ENCODE measurements at places on chromosomes 16 and 17.
A peak's percentile ranks its signal among the peaks of the same experiment; 100 is the strongest.

DNA sequence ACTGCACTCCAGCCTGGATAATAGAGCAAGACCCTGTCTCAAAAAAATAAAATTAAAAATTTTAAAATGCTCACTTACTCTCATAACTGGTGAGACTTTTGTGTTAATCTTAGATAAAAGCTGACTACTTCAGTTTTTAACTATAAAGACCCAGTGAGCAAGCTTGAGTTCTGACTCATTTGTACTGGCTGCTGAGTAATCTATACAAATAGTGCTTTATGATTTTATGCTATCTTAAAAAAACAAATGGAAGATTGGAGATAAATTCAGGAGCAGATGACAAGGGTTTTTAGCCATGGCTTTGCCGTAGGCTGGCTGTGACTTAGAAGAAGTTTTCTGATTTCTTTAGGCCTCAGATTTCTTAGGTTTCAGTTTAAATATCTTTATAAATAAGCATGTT, 30.5 kb downstream of the SNTB2 start:
- DNase-seq, result no peak

DNA sequence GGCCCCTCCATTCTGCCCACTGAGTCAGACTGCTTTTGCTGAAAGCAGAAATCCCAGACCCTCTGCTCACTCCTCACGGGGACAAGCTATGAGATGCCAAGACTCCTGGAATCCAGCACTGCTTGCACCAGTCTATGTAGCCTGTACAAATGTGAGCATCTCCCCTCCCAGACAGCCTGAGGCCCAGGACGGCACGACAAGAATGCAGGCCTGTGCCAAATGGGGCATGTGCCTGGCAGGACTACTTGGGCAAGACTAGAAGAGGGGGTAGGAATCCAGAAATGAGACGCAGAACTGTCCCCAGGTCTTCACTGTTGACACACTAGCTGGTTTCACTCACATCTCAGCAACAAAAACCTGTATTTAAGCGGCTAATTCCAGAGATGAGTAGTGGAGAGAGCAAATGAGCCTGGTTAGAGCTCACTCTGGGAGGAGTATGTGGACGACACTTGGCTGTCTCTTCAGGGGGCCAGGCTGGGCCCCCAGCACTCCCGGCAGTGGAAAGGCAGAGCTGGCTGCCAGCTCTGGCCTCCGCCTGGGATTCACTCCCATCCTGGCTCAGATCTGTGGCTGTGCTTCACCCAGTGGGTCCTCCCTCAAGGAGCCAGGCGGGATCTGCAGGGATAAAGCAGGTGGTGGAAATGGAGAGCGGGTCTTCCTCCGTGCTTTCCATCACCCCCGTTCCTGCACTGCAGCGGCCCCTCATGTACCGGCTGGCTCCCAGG, 2.9 kb upstream of the MYO1C start:
- no peak for DNase-seq

DNA sequence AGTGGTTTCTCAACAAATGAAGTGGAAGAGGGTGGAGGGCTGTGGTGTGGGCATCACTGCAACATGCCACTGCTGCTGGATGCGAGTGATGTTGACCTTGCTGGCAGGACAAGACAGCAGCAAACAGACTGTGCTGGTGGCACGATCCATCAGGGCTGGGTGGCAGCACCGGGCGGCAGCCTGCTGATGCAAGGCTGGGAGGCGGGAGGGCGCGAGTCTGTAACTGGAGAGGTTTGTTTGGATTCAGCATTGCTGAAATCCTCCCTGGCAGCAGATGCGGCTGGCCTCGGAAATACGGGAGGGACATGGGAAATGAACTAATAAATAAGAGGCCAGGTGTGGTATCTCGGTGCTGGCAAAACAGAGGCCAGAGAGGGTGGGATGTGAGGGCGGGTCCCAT, 224.2 kb downstream of the ENGASE start:
- DNase-seq, result no peak

GRCh38 chr17:10072556-10073425, 125.6 kb downstream of the GAS7 start:
- no peak for DNase-seq

GRCh38 chr16:54175169-54175551, 111.4 kb downstream of the IRX3 start:
- no peak for DNase-seq

- no peak for DNase-seq
Observed at GRCh38 chr17:28974451-28974850, 23.1 kb upstream of the PHF12 start.

DNA sequence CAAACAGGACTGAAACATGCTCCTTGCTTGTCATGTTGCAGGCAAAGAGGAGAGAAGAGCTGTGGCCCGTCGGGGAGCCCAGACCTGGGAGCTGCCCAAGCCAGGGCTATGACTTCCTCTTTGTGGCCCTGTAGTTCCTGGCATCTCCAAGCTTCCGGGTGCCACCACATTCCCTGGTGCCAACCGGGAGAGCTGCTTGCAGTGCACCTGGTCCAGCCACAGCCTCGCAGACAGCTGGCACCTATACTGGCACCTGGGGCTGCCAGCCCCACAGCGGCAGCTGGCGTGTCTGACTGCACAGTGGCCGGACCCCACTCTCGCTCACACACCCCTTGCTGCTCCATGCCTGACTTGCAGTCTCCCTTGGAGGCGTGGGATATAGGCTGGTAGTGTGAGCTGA, 37.1 kb upstream of the FOXJ1 start:
- DNase-seq, result no peak

DNA sequence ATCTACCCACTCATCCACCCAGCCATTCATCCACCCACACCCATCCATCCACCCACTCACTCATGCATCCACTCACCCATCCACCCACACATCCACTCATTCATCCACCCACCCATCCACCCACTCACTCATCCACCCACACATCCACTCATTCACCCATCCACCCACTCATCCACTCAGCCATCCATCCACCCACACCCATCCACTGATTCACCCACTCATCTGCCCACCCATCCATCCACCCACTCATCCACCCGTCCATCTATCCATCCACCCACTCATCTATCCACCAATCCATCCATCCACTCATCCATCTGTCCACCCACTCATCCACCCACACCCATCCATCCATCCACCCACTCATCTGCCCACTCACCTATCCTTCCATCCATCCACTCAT, 17.3 kb downstream of the NATD1 start:
- no peak for DNase-seq

DNA sequence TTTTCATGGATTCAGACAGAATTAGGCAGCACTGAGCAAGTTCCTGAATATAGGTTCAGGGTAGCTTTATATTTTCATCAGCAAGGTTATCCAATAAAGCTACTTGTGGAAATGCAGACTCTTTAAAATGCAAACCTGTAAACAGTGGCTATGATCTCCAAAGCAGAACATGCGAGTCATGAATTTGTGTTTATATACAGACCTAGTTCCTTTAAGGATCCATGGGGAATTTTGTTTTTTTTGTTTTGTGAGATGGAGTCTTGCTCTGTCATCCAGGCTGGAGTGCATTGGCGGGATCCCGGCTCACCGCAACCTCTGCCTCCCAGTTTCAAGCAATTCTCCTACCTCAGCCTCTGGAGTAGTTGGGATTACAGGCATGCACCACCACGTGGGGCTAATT, 14.8 kb downstream of the CLEC16A start:
- DNase-seq, result no peak

- DNase-seq, result no peak
Observed at GRCh38 chr17:14940108-14940937, 324.8 kb downstream of the PMP22 start.

DNA sequence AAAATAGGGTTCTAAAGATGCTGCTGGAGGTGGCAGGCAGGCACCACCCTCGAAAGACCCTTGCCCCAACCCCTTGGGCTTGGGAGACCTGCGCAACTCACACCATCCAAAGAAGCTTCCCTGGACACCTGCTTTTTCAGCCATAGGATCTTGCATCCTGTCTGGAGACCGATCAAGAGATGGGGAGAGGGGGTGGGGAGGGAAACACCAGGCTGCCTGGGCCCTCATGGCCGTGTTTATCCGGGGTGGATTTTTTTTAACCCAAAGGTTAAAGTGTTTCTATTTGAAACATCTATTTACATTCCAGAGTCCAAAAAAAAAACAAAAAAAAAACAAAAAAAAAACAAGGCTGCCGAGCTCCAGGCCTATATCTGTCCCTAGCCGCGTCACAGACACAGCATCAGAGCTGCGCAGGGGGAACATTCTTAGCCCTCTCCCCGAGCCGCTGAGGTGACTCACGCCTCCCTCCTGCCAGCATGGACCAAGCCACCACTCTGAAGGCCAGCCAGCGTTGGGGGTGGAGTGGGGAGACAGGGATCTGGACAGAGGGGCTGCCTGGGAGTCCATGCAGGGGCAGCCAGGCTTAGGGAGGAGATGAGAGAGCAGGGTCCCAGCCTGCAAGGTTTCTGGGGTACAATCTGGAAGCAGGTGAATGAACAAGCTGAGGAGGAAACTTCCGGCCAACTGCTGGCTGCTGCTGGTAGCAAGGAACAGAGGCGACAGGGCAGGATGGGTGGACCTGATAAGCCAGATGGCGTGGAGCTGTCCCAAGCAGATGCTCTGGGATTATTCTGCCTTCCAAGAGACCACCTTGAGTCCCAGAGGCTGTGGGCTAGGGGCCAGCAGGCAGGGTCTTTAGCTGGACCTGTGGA, 14.8 kb downstream of the HDAC5 start:
- DNase-seq, result no peak

GRCh38 chr17:2709183-2709661, 2.3 kb downstream of the CLUH start:
- no peak for DNase-seq

DNA sequence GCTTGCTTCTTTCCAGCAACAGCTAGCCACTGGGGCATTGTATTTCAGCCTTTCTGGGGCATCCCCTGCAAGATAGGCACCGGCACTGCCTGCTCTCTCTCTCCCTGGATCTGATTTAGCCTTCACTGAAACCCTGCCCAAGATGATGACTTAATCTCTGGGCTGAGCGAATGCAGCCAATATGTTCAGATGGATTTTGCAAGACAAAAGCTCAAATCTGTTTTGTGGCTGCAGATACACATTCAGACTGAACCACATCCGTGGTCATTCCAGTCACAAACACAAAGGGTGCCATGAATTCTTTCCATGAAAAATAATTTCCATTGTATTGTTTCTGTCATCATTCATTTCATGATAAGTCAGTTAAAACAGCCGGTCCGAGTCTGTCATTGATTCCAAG, 24.2 kb downstream of the SOST start:
- DNase-seq, result no peak

DNA sequence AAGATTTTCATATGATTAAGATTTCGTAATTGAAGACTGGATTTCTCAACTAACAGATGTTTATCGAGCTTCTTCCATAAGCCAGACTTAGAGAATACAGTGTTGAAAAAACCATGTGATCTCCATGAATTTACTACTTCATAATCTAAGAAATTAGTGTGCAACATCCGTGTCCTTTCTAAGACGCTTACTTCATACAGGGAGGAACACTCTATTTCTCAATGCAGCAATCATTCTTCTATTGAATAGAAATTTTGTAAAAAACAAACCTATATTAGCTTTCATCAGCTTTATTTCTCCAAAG, 946.3 kb downstream of the KCNJ2 start:
- no peak for DNase-seq

DNA sequence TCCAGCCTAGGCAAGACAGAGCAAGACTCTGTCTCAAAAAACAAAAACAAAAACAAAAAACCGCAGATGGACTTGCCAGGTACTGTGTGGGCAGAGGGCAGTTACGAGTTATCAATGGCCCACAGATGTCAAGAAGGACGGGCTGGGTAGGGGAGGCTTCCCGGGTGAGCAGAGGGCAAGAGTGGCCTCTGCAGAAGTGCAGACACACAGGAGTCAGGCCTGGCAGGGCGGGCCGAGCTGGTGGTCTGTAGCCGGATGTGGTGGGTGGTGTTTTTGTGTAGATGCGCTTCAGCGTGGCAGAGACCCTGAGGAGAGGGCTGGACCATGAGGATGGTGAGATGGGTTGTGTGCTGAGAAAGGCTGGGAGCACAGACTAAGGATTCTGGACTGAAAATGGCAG, 44.9 kb upstream of the KDM6B start:
- no peak for DNase-seq

- DNase-seq, result no peak
Observed at GRCh38 chr17:43019418-43019817, 2.8 kb downstream of the VAT1 start.

DNA sequence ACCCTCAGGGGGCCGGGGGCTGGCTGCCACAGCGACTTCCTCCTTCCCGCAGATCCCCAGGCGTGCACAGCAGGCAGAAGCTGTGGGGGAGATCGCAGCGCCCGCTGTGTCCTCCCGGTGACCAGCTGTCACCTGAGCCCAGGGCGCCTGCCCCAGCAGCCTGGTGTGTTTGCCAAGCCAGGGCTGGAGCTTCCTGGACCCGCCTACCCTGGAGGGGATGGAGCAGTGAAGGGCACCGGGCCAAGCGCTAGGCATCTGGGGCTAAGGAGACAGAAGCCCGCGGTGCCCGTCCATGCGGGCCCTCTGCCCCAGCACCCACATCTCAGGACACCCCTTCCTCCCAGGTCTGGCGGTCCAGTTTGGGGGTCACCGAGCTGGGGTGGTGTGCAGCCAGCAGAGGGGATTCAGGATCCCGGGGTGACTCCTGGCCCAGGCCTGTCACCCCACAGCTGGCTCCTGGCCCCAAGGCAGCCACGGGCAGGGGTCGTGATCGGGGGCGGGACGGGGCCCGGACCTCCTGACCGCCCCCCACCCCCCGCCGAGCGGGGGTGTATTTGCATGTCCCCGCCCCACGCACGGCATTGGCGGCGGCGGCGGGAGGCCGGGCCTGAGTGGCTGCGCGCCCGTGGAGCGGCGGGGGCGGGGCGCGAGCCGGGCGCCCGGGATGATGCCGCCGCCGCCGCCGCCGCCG, at the start of gene RAB26:
TSS of gene RAB26 (plus strand) at position 645 of the 691 bp plus-strand sequence. CDS start 159 bp downstream, outside the sequence.
- peak; percentile 60 for DNase-seq

GRCh38 chr17:27529230-27529796, 73.1 kb downstream of the KSR1 start:
- no peak for DNase-seq
